IPS-NIHi11 (cell line): ENCODE measurements at places on chromosomes 13 and 19.

- peak; percentile 99 for DNase-seq
Observed at GRCh38 chr19:15418579-15419412, at the start of gene AKAP8L. TSS of gene AKAP8L (minus strand) at chr19:15418988. CDS start at chr19:15418923, 65 bp downstream.

DNA sequence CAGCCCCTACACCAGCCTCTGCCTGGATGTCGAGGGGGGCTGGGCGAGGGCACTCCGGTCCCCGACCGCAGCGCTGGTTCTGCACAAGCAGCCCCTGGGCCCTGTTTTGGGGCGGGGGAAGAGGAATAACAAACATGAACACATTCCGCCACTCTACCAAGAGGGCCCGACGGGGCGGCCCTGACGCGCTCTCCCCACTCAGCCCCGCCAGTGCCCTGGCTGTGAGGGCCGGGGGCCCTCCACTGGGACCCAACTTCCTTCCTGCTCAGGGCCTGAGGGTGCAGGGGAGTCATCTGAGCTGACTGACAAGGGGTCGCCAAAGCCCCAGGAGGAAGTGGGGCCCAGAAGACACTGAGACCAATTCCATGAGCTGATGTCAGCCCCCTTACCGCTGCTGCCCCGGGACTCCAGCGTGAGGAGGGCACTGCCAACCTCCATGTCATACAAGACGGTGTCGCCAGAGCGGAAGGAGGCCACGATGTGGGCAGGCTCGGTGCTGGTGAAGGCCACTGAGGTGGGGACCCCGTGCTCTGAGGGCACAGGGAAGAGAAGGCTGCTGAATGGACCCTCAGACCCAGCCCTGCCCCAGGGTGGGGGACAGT lies 5.6 kb upstream of the PRKD2 start:
- no peak for DNase-seq

DNA sequence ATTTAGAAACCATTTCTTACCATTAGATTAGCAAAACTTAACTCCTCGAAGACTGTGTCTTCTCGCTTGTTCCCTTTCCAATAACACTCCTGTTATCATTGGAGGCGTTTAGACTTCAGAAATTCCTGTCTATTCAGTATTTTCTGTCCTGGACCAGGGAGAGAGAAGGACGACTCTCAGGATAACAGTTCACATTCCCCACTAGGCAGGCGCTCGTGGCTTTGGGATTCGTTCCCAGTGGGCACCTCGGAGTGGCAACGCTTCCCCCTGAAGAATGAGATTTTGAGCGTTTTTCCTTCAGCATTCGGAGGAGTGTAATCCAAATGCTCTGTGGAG lies 429 bp upstream of the ZNF225 start:
- DNase-seq = no peak

GRCh38 chr13:24005755-24006281 lies 108.5 kb upstream of the C1QTNF9B start:
- DNase-seq = no peak

DNA sequence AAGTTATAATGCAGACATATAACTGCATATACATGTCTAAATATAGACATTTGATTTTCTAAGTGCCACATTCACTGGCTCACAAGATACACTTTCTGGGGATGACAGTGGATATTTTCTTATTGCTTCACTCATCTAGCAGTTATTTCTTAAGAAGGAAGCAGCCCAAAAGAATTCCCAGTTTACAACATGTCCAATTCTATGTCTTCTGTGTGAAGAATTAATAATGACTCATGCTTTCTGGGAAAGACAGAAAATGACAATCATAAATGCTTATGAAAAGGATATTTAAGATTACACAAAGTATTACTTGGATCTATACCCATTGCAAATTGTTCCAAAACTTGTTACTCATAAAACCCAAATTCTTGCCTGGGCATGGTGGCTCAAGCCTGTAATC lies 543.4 kb downstream of the SUCLA2 start:
- DNase-seq = no peak

- DNase-seq = no peak
Observed at GRCh38 chr13:22073718-22074117, 402.8 kb downstream of the FGF9 start.

GRCh38 chr13:87677496-87678371 lies 6.6 kb downstream of the SLITRK5 start:
- DNase-seq = peak; percentile 48

- no peak for DNase-seq
Observed at GRCh38 chr13:33270895-33271538, 14.5 kb downstream of the STARD13 start.
